ENCODE measurements at places on chromosomes 1 and 21. TPM values are rescaled to one million over a fixed set of nuclear protein-coding genes. Genes with fewer than 3 reads are reported as not detected.

Gene FNBP1L
- total RNA-seq: 38.8 TPM

Gene COG2
- 30.5 TPM for total RNA-seq

Gene SLC45A1
- total RNA-seq: 1.3 TPM

Gene IL20
- not detected for total RNA-seq

Gene ANGPTL7
- total RNA-seq: 1.3 TPM

Measured in Peyer's patch (tissue), 4 donors.